ENCODE measurements at places on chromosomes 1 and 21.

DNA sequence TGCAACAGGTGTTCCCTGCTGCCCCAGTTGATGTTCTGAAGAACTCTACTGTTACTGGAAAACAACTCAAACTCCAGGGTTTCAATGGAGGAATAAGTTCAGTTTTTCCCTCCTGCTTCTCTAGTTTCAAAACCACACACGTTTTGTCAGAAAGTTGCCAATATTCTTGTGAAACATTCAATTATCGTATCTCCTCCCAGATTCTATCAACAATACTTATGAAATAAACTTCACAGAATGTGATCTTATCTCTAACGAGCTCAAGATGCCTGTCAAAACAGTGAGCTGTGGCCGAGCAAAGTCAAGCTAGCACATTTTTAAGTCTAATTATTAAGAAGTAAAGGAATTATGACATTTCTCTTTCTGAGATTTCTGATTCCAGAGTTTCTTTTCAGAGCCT lies 4.7 kb downstream of the OR2B11 start:
- DNase-seq, result no peak

DNA sequence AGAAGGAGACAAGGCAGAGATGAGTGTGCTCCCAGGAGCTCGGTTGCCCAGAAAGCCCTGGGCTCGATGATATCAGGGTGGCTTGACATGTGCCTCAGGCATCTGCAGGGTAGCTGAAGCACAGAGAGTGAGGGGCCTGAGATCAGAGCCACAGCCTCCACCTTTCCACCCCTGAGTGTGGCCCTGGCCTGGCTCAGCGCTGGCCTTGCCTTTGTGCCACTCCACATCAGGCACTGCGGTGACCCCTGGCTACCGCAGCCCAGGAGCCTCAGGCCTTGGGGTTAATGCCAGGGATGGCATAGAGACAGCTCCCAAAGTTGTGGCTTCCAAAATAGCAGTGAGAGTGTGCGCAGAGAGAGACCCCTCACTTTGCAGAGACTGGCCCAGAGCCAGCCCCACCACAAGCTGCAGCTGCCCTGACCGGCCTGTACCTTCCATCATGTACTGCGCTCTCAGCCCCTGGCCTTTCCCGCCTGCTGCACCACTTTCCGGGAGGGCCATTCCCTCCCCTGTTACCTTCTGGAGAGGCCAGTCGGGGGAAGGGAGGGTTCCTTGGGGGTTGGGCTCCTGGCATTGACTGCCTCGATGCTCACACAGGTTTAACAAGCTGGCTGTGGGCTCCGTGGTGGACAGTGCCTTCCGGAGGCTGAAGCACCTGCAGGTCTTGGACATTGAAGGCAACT lies 19.5 kb downstream of the PODN start:
- DNase-seq, result no peak

DNA sequence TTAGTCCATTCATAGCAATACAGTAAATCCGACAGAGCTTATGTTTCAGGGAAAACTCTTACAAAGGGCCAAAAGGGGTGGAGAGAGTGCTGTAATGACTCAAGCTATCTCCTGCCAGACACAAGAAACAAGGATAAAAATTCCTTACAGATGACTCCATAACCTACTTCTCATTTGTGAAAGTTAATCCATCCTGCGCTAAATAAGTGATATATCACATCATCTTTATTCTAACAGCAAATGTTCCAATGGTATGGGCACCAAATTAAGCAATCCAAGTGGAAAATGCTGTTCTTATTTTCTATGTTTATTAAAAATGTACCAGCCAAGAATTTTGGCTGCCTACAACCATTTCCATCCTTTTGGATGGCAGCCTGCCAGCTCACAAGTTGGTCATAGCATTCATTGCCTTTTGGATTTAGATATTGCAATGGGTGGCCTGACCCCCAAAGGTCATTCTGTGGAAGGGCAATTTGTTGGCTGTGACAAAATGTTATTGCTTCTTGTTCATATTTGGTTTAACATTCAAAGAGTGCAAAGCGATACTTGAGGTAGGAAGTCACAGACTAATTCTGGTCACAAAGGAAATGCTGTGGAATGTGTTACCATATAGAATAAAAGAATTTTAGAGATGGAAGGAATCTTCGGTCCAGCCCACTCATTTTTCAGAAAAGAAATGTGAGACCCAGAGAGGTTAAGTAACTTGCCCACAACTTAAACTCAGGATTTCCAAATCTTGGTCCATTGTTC lies 2.8 kb upstream of the ENAH start:
- no peak for DNase-seq

DNA sequence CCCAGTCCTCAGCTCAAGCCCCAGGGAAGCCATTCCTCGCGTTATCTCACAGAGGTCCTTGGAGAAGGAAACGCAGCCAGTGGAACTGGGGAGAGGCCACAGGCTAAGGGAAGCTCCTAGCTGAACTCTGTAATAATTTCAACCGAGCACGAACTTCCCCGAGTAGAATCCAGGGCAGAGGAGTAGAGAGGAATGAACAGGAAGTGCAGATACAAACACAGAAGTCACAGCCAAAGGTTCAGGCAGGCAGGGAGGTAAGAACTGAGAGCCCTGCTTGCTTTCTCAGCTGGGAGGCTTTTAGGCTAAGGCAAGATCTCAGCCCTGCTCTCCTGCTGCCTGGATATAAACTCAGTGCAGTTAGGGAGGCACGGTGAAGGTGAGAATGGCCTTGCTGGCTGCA lies 23.7 kb downstream of the WARS2 start:
- DNase-seq, result no peak

DNA sequence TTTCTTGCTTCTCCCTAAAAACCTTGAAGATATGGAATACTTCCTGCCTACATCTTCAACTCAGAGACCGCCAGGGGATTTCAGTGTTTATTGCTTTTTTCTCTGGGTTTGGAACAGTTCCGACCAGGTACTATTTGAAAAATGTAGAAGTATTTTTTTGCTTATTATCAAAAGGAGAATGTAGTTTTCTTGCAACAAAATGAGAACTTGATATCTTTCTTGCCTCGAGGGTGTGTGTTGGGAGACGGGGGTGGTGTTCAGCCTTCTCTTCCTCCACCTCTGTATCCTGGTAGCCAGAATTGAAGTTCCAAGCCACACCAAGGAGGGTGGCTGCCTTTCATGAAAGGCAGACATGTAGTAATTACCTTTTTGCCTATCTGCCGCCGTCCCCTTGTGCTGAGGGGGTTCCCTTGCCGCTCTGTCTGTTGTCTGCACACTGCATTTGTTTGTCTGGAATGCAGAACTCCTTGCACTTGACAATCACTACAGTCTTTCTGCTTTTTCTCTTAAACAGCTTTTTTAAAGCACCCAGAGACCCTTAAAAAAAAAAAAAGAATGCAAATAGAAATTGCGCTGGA lies 212.1 kb downstream of the PBX1 start:
- no peak for DNase-seq

DNA sequence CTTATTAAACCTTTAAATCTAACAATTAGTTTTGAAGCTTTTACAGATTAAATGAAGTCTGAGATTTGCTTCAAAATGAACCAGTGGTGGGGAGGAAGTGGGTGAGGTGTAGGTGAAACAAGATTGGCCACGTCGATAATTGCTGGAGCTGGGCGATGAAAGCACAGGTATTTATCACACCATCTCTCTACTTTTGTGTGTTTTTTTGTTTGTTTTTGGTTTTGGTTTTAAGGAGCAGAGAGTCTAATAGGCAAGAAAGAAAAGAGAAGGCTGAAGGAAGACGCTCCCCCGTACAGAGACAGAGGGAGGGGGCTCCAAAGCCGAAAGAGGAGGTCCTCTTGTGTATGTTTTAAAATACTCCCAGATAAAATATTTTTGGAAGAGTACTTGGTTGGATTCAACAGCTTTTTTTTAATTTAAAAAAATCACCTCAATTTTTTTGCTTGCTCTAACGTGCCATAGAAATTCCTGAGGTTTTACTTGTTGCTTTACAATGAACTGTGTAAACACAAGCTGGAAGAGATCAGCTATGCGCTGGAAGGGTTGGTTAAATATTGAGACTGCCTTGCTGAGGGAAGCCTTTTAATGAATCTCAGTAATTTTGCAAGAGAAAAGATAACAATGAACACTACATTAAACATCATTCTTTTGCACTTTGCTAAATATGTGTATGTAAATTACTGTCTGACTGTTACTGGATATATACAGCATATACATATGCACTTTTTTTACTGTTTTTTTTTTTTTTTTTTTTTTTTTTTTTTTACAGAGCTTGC lies 6.7 kb upstream of the LGALS8 start:
- no peak for DNase-seq

GRCh38 chr21:36810443-36810842 lies 111.5 kb downstream of the SIM2 start:
- DNase-seq, result no peak

DNA sequence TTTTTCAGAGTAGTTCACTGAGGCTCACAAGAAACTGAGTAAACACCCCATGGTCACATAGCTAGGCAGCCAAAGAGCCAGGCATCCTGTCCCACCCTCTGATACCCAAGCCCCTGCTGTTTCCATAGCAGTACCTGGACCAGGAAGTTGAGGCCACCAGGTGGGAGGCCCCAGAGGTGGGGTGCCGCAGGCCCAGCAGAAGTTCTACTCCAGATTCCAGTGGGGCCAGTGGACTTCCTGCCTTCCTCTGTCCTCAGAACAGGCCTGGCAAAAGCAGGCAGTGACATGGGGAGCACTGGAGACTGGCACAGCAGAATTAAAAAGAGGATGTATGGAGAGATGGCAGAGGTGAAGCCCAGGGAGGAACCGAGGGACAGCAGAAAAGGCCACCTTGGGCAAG lies 19.0 kb downstream of the FOXO6 start:
- no peak for DNase-seq

GRCh38 chr21:44853601-44854390 lies 19.7 kb downstream of the PTTG1IP start:
- DNase-seq, result no peak

GRCh38 chr1:209839875-209840546 lies 12.2 kb downstream of the UTP25 start:
- no peak for DNase-seq

DNA sequence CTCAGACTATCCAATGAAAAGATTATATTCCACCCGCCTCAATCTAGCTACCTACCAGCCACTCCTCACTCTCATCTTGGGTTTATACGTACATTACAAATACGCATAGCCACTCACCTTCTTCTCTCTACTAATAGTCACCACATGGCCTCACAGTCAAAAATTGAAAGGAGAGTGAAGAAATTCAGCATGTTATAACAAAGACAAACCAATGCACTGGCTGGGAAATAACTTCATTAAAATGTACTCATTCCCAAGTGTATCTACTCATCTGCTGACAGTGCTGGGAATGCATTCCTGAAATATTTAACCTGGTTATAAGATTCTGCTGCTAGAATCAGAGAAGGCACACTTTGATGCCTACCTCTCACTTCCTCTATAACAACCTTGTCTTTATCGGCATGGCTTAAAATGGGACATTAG lies 6.5 kb downstream of the ZNF644 start:
- no peak for DNase-seq

DNA sequence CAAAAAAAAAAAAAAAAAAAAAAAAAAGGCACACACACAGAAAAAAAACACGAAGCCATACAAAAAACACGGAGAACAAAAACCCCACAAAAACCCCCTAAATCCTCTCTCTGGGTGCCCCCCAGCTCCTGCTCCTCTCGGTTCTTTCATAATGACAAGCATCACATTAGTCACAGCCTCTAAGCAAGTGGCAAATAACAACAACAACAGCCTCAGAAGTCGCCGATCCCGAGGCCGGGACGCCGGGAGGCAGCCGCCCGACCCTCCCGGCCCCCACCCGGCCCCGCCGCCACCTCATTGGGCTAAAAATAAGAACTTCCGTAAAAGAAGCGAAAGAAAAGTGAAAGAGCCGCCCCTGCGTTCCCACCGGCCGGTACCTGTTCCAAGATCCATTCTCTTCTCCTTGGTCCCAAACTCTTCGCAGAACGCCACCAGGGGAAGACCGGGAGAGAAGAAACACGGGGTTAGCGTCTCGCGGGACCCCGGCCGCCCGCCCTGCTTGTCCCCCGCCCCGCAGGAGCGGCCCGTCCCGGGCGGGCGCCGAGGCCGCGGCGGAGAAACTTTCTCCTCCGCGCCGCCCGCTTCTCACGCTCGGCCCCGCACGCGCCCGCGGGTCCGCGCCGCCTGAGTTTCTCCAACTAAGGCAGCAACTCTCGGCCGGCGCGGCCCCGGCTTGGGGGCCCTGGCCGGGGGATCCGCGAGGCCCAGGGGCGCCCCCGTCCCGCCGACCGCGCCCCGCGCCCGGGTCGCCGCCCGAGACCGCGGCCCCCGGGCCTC lies 102.8 kb downstream of the CASZ1 start:
- peak; percentile 10 for DNase-seq

GRCh38 chr1:112625696-112626095 lies 6.1 kb downstream of the CAPZA1 start:
- DNase-seq, result no peak

DNA sequence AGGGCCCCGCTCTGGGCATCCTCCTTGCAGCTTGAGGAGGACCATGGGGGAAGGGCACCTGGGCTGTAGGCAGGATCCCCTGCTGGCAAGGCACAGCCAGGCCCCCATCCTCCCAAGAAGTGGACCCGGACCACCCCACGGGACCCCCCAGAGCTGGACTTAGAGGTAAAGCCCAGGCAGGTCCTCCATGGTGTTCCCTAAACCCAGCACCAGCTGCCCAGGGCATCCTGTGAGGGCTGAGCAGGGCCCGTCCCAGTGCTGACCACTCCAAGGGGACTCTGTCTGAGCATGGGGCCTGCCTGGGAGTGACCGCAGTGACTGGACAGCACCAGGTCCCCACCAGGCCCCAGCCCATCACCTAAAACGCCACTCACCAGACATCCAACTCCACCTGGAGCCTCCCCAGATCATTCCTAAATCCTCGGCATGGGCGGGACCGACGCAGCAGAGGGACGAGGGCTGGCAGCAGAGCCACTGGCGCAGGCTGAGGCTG lies 21.3 kb downstream of the COL6A2 start:
- DNase-seq, result no peak

DNA sequence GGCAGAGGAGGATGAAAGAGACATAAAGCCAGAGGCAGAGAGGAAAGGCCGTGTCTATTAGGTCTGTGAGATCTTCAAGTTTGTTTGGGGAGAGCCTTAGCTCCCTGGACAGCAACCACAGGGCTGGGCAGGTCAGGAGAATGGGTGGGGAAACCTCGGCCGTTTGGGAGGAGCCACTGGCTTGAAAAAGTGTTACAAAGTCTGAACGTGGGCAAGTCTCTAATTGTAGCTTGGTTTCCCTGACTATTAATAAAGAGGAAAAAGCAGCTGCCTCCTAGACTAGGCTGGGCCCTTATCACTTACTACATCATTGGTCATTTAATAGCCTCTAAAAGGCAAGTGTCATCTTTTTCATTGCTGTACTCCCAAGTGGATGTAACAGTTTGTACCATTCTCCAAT lies at the start of gene CCDC17:
CCDC17 (minus strand) TSS at position 83 of the 400 bp plus-strand sequence. CDS start 145 bp downstream, outside the sequence.
- no peak for DNase-seq

All from stimulated activated CD8-positive, alpha-beta memory T cell treated with anti-CD3 and anti-CD28 coated beads, Interleukin-4, amount 100 ng/mL, for 4 hours (primary cell).